HEK293T (cell line): ENCODE measurements at places on chromosomes 12 and 14.
A peak's percentile ranks its signal among the peaks of the same experiment; 100 is the strongest.

GRCh38 chr12:113880326-113880725 lies 85.8 kb downstream of the RBM19 start:
- DNase-seq, result peak; percentile 28

- no peak for DNase-seq
These were observed 4.3 kb upstream of the HSD17B6 start for GRCh38 chr12:56758728-56759262.

- DNase-seq, result no peak
These were observed 29.5 kb downstream of the CPM start for GRCh38 chr12:68903511-68903910.

- no peak for DNase-seq
These were observed 63.9 kb upstream of the PTGR2 start for GRCh38 chr14:73787486-73788316.

GRCh38 chr14:91009501-91010152 lies 50.8 kb downstream of the RPS6KA5 start:
- DNase-seq, result no peak

DNA sequence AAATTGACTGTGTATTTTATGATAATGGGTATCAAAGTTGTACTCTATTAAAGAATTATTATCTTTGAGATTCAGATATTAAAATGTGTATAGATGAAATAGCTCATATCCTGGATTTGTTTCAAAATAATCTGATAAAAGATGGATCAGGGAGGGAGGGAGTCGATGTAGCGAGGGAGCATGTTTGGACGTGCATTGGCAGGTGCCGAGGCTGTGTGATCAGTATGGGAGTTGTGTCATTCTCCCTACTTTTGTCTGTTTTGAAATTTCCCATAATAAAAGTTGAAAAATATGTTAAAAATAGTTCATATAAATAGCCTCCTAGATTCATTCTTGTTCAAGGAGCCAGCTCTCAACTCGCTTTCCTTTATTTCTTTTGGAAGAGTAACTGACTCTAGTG lies 171.6 kb upstream of the HIF1A start:
- DNase-seq, result no peak

GRCh38 chr14:34711169-34711568 lies 3.2 kb downstream of the CFL2 start:
- DNase-seq, result no peak

- no peak for DNase-seq
These were observed 18.9 kb downstream of the ABCB9 start for GRCh38 chr12:122947352-122947792.

DNA sequence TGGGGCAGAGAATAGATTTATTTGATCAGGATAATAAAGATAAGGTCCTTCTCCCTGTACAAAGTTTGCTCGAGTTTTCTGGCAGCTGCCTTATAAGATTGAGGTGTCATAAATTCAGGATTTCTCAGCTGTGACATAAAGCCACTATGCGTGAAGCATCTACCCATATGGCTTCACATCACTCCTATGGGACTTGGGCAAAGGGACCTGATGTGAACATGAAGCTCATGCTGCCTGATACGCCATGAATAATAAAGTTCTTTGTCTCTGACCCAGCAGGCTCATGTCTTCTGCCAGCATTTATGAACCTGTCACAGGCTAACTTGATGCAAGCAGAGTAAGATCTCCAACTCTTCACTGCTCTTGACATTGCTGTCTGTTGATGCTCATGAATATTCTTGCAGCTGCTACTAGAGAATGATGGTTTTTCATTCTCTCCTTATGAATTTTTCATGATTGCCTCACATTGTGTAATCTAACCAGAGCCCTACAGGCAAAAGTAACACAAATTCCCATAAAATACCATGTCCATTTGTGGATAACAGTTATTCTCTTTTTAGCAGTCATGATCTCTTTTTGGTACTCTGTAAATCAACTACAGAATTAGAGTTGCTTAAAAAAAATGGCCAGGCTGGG lies 49.0 kb upstream of the CPNE8 start:
- no peak for DNase-seq

DNA sequence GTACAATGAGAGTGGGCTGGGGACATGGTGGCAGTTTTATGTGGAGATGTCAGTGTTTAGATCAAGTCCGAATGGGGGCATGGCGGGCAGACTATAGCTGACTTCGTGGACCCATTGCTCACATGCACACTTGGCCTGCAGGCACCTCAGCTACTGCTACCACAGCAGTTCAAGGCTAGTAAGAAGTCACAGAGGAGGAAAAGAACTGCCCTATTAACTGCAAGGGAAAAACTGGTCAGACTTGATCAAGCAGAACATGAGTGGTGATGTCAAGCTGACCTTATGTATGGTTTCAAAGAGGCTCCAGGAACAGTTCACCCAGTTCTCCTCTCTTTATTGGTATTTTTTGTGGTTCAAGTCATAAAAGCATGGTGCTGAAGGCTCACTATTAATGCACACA lies 30.2 kb upstream of the FRS2 start:
- no peak for DNase-seq

- DNase-seq, result no peak
These were observed 145.4 kb upstream of the FKBP4 start for GRCh38 chr12:2649201-2650030.

DNA sequence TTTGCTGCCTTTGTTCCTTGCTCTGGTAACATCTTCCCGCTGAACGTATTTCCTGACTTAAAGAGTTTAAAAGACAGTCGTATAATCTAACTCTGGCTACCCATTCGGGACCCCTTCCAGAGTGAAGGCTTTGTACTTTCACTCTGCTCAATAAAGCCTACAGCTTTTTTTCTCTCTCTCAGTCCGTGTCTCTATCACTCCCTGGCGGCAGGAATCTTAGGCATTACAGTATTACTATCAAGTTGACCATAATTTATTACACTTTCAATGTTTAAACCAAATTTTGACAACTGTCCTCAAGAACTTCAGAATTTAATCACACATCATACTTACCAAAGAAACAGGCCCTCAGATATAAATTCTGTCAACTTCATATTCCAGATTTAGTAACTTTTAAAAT lies 967.9 kb downstream of the FSCB start:
- DNase-seq, result peak; percentile 6

DNA sequence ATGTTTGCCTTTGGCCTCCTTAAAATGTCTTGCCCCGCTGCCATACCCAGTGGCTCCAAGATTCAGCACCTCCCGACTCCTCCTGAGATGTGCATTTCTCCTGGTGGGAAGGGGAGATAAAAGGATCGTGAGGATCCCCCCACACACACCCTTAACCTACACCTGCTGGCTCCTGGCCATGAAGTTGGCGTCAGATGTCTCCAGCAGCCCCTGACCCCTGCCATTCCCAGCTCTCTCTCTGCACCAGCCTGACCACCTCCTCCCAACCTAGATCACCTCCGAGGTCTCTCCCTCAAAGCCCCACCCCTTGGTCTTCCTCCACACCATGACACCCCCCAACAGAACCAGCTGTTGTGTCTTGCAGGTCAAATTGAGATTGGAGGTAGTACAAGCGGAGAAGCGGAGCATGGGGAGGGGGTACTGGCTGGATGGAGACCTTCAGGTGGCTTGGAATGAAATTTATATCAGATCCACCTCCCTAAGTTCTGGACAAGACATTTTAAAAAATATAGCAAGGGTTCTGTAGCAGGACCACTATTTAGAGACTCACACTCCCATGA lies 151.1 kb upstream of the FKBP4 start:
- no peak for DNase-seq

- no peak for DNase-seq
These were observed 295.6 kb upstream of the FLRT2 start for GRCh38 chr14:85234156-85235025.
